ENCODE measurements at places on chromosomes 3 and 15.

GRCh38 chr15:74193299-74193718, 9.3 kb downstream of the STRA6 start:
- no peak for DNase-seq

DNA sequence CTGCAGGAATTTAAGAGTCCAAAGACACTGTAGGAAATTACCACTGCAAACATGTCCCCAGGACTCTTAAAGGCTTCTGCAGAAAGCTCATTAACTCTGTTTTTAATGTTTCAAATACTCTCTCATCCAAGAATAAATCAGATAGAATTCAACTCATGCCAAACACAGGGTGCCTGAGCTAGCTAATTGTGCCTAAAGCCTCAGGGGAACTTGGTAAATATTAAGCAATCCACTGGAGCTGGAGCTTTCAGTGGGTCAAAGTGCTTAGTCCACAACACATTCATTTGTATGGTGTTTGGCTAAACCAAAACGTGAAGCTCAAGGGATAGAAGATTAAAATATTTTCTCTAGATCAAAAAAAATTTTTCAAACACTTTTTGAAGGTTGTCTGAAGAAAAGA, 131.4 kb downstream of the THRB start:
- no peak for DNase-seq

DNA sequence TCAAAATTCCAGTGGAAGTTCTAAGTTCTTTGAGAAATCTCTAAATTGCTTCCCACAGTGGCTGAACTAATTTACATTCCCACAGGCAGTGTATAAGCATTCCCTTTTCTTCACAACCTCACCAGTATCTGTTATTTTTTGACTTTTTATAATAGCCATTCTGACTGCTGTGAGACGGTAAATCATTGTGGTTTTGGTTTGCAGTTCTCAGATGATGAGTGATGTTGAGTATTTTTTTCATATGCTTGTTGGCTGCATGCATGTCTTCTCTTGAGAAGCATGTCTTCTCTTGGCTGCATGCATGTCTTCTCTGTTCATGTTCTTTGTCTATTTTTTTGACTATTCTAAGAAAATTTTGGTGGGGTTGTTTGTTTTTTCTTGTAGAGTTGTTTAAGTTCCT, 499.6 kb upstream of the CCDC54 start:
- no peak for DNase-seq

GRCh38 chr3:62835554-62836236, 39.5 kb downstream of the CADPS start:
- no peak for DNase-seq

DNA sequence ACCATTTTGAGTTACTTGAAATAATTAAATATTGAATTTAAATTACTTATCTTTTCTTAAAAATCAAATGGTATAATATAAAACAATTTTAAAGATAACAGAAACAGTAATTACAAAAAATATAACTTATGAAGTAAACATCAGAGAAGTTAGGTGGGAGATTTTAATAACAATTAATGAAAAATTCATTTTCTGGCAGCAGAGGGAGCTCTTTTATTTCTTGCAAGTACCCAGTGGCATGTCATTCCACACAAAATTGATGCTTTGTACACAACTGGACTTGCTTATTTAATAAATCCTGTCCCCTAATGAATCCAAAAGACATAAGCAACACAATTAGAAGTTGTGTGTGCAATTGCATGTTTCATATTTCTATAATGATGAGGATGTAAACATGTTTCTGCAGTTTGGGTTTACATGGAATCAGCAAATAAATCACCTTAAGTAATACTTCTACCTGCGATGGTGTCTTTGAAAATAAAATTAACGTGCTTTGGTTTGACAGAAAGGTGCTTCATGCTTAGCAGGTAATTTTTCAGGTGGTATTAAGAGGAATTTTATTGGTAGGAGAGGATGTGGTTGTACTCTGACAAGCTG, 861.3 kb downstream of the ZPLD1 start:
- no peak for DNase-seq

DNA sequence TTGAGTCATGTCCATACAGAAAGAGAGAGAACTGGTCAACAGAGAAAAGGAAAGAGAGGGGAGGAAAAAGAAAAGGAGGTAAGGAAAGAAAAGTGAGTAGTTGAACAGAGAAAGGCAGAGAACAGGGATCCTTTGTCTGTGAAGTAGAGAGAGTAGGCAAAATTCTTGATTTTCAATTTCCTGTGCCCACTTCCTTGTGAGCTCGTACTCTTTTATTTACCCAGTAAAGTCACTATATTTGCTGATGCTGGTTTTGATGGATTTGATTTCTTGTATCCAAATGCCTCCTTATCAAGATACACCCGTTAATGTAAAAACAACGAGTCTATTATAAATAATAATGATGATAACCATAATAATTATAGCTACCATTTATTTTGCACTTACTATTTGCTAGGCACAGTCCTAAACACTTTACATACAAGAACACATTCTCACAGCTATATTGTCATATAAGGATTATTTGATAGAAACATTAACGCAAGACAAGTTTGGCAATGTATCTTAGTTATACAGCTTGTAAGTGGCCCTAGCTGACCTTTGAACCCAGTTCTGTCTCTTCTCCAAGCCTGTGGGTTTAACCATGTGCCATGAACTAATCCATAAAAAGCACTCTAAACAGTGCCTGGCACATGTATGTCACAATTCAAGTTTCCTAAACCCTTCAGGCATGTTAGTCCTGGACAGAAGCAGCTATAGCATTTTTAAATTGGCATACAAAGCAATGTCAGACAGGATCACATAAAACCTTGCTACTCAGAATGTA, 6.7 kb upstream of the P2RY1 start:
- no peak for DNase-seq

DNA sequence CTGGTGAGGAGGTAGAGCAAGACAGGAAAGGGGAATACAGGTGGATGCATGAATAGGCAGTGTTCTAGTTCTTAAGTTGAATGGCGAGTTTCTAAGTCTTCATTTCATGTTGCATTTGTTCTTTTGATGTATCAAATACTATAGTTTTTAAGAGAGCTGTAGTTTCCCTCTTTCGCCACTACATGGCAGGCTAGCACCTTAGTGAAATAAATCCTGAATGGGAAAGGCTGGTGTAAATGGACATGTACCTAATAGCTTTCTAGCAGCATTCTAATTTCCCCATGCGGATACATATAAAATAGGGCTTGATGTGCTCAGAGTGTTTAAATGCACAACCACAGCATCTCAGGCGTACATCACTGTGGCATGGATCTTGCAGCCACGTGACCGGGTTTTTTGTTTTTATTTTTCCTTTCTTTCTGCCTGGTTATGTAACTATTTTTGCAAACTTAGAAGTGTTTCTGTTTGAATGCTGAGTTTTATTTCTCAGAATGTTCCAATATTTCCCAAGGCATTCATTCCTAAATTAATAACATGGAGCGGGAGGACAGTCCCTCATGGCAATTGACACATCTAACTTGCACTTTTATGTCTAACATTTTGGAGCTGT, 23.5 kb upstream of the CLN6 start:
- DNase-seq = peak; percentile 69

- no peak for DNase-seq
Measured at GRCh38 chr3:132593947-132594323, 3.1 kb upstream of the ACKR4 start.

GRCh38 chr15:85825118-85825517, 30.4 kb upstream of the KLHL25 start:
- DNase-seq = no peak

DNA sequence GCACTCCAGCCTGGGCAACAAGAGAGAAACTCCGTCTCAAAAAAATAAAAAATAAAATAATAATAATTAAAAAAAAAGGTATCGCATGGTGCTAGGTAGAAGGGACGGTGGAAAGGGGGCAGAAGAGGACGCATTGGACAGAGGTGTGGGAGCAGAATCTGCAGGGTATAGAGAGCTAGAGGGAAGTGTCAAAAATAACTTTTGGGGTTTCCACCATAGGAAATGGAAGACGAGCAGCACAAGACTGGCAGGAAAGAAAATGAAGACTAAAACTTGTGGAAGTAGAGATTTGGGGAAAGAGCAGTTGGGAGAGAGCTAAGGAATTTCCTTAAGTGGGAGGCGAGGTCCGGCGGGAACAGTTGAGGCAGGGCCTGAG, 585 bp upstream of the MKRN2 start:
- no peak for DNase-seq

DNA sequence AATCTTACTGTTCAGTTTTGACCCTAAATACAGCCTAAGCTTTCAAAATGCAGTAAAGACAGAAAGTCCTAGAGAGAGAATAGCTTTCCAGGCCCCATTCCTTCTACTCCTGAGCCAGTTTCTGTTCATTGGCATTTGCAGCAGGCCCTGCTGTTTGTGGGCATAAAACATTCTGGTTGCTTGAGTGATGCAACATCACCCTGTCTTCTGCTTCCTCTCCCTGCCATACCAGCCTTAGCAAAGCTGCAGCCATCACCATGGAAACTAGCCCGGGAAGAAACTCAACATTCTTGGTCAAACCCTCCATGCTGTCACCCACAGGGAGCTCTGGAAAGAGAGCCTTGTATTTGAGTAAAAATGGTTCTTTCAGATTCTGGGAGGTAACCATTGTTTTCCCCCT, 325.7 kb downstream of the MAGI1 start:
- DNase-seq = no peak

DNA sequence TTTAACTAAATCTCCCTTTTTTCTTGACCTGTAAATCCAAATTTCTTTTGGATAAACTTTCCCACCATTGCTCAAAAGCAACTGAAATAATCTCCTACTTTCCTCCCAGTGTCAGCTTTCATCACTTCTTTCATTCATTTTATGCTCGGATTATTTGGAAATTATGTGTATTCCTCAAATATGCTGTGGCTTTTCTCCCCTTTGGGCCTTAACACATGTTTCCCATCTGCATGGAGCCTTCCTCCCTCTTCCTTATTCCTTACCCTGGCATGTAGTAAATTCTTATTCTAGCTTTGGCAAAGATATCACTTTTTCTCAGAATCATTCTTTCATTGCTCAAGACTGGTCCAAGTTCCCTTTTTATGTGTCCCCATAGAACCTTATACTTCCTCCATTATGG, 41.8 kb upstream of the TUSC7 start:
- no peak for DNase-seq

Data from bone marrow (tissue), 2 donors.